ENCODE measurements at places on chromosomes 4 and X.

GRCh38 chr4:83065266-83065665 is 30.3 kb downstream of the COPS4 start:
- DNase-seq = no peak

- no peak for DNase-seq
These were observed 53.1 kb downstream of the ABLIM2 start for GRCh38 chr4:8105306-8106100.

DNA sequence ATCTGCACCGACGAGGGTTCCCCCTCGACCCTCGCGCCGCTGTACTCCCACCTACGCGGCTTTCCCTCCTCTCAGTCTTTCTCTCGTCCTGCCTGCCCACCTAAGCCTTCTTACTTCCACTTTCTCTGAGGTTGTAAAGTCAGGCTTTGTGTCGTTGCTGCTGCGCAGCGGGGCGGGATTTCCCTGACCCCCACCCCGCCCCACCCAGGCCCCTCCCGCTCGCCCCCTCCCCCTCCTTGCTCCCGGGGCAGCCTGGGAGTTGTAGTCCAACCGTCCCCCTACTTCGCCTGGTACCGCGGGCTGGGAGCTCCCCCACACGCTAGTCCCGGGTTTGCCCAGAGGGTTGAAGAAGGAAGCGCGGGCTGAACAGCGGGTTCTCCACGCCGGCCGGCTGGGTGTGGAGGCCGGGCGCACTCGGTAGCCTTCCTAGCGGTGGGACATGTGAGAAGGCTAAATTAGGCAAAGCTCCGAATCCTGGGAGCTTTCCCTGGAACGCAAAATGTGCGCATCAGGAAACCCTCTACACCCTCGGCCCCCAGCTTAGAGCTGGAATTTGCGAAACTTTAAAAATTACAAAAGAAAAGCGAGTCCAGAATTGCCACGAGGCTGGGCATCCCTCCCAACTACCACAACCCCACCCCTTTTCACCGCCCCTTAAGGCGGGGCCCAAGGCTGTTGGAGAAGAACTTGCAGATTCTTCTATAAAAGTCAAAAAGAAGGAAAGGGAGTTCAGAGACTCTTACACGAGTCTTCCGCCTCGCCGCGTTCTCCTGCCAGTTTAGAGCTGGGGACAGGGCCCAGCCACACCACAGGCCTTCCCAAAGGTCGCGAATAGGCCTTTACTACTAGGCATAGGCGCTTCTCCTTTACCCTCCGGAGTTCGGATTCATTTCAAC is at the start of gene ATP11C:
Gene ATP11C (minus strand): TSS at position 153 of the 896 bp plus-strand sequence. CDS start 1,011 bp downstream, outside the sequence.
- peak; percentile 88 for DNase-seq

GRCh38 chr4:3491681-3492405 is 28.7 kb downstream of the DOK7 start:
- peak; percentile 70 for DNase-seq

GRCh38 chrX:153662266-153662665 is 11.3 kb downstream of the PNCK start:
- DNase-seq = peak; percentile 63

DNA sequence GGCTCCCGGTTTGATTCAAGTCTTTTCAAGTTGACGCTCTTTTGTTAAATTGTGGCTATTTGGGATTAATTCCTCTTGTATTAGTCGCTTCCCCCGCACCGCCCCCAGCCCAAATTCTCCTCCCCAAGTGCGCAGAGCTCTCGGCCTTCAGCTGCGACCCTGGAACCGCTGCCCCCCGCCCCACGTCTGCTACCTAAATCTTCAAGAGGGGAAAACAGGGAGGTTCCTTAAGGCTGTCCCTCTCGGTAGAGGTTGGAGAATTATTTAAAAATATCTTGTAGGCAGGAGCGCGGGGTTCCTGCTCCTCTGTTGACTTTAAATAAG is 860 bp upstream of the RPS6KA3 start:
- no peak for DNase-seq

- no peak for DNase-seq
These were observed 115.6 kb upstream of the NR3C2 start for GRCh38 chr4:148557793-148558192.

DNA sequence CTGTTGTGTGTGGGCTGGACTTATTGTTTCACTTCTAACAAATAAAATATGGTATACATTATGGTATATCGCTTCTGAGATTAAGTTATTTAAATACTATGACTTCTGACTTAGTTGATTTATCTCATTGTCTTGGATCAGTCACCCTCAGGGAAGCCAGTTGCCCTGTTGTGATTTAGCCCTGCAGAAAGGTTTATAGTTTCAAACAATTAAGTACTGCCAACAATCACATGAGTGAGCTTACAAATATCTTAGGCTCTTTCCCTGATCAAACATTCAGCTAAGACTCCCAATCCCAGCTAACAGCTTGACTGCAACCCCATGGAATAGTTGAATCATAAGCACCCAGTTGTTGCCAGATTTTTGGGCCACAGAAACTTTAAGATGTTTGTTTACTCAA is 85.4 kb downstream of the MAGEC1 start:
- no peak for DNase-seq

- no peak for DNase-seq
These were observed 46.5 kb upstream of the TMEM33 start for GRCh38 chr4:41888687-41889074.

- no peak for DNase-seq
These were observed 190.6 kb upstream of the LNX1 start for GRCh38 chr4:53781629-53782457.

GRCh38 chrX:112011376-112011775 is 71.2 kb downstream of the TRPC5 start:
- DNase-seq = no peak

DNA sequence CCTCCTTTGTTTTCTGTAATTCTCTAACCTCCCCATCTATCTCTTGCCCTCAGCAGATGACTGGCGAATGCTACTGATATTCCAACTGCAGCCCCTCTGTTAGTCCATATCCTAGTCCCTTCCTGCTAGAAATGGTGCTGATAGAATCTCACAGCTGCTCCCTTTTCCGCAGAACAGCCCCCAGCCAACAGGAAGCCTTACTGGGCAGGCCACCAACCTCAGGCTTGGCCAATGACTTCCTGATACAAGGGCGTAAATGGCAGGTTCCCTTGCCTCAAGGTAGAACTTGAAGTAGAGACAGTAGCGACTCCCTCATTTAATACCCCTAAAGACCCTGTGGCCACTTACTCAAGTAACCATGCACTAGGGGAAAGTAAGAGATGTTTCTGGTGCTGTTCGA is 26.7 kb upstream of the SLC2A9 start:
- DNase-seq = no peak

DNA sequence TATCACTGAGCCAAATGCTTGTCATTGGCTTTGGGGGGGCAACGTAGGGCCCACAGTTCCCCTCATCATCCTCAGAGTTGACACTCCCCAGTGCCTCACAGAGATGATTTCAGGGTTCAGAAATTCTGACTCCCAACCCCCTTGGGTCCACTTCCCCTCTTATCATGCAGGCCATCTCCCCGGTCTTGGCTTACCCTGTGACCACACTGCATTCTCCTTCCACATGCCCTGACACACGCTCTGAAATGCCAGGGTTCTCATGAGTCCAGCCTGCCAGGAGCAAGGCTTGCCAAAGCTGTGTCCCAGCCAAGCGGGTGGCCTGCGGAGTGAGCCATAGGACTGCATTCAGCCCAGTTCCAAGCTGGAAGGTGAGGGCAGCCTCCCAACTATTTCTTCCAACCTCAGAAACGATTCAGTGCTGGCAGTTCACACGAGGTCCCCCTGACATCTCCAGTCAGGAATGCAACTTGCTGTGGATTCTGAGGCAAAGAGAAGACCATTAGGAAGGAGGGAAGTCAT is 101.2 kb downstream of the SMIM20 start:
- no peak for DNase-seq

- no peak for DNase-seq
These were observed 213.8 kb upstream of the PACRGL start for GRCh38 chr4:20486433-20486832.

GRCh38 chrX:9767375-9767774 is 1.7 kb upstream of the GPR143 start:
- no peak for DNase-seq

GRCh38 chrX:77922787-77923186 is 12.3 kb downstream of the ATP7A start:
- no peak for DNase-seq

DNA sequence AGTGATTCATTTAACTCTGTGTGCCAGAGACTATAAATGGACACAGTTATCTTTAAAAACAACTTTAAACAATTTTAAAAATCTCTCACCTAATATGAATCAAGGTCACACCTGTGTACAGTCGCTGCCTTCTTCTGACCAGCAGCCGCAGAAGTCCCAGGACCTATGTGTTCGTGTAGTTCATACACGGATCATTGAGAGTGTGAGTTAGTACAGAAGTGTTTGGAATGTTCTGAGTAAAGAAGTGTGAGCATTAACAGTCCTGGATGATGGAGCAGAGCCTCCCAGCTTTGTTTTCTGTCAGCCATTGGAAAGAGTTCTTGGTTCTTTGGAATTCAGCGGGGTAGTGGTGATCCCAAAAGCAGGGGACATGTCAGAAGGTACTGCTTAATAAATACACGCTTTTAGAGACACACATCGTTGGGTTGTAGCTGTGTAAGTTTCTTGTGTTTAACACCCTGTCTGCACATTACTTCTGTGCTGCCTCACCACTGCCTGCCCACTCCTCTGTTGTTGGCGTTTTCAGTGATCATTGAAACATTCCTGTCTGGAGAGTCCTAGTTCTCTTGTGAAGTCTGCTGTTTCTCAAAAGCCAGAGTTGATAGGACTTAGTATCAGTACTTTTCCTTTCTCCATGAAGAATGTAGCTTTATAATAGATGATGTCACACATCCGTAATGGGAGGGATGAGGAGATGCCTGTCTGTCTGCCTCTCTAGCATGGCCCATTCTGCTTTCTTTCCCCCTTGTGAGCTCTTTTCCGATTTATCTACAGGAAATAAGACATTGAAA is 90.6 kb downstream of the PTTG2 start:
- no peak for DNase-seq

- no peak for DNase-seq
These were observed 3.8 kb upstream of the DCAF4L1 start for GRCh38 chr4:41977709-41978108.

GRCh38 chr4:183860731-183861130 is 44.4 kb upstream of the STOX2 start:
- DNase-seq = peak; percentile 64

All from head of caudate nucleus (tissue), 42 donors.